ENCODE measurements at places on chromosomes 13 and 19.

DNA sequence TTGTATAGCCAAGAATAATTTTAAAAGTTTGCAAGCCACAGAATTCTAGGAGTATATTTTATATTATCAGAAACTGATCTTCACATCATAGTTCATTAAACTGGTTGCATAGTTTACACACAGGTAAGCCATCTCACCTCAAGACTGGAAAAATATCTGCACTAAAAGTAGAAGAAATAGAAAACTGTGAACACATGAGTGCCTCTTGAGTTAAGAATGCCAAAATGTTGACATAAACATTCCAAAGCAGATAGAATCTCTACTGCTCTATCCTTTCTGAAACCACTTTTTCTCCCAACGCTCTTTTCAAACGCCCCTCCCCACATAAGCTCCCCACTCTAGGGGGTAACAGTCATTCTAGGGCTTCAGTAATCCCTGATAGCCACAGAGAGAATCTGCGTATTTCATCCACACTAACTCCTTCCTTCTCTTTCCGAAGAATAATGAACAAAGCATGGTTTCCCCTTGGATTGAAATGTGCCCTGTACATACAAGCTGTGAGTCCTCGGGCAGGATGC is 201.5 kb downstream of the IRS2 start:
- no peak for DNase-seq

DNA sequence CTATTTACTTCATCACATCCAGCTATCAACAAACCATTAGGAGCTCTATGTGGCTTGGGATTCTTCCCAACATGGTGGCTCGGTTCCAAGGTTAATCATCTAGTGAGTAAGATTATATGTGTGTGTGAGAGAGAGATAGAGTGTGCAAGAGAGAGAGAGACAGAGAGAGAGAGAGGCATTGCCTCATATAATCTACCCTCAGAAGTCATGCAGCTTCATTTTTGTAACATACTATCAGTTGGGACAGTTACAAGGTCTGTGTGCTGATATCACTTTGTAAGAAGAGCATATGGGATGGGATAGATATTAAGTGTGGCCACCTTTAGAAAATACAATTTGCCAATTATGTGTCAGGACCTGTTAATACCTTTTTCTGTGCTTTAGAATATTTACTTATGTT is 104.1 kb downstream of the NDFIP2 start:
- DNase-seq = no peak

- no peak for DNase-seq
These were observed 32.4 kb downstream of the GPX4 start for GRCh38 chr19:1136201-1136600.

- DNase-seq = no peak
These were observed 86.5 kb downstream of the PCDH9 start for GRCh38 chr13:67143544-67144115.

GRCh38 chr19:46371371-46371901 is 24.5 kb downstream of the PPP5C start:
- DNase-seq = no peak

- no peak for DNase-seq
These were observed 334.8 kb downstream of the SLC7A1 start for GRCh38 chr13:29260684-29261083.

- peak; percentile 28 for DNase-seq
These were observed 224.8 kb downstream of the NHLRC3 start for GRCh38 chr13:39263033-39263432.

DNA sequence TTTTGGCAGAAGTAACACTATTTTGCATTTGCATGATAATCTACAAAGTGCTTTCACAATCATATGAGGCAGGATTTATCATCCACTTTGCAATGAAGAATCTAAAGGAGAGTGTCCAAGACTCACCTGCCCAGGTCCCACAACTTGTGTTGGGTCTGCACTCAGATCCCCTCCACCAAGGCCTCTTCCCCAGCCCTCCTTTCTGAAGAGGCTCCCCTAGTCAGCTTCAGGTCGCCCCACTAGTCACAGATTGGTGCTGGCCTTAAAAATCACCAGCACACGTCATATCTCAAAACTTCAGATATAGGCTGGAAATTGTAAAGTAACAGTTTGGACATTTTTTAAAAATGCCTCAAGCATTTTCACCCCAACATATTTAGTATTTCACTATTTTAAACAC is 17.5 kb downstream of the ATP7B start:
- DNase-seq = no peak

DNA sequence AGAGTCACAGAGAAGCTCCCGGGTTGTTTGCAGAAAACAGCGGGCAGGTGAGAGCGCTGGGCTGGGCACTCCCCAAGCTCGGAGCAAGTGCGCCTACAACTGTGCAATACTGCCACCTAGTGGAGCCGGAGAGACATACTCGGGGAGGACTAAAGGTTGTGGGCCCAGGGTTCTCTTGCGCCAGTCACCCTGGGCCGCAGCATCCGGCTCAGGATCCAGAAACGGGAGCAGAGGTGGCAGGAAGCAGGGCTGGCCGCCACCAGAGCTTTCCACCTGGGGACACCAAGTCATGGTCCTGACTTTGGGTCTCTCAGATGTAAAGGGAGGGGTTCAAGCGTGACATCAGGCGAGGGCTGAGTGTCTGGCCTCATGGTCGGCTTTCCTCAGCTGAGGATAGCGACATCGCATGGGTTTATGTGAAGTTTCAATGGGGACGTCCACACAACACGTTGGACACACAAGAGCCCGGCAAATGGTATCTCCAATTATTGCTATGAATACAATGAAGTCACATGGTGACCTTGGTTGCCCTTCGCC is 11.2 kb upstream of the KLK4 start:
- peak; percentile 91 for DNase-seq

- DNase-seq = no peak
These were observed 186.8 kb upstream of the SOX1 start for GRCh38 chr13:111880185-111880584.

DNA sequence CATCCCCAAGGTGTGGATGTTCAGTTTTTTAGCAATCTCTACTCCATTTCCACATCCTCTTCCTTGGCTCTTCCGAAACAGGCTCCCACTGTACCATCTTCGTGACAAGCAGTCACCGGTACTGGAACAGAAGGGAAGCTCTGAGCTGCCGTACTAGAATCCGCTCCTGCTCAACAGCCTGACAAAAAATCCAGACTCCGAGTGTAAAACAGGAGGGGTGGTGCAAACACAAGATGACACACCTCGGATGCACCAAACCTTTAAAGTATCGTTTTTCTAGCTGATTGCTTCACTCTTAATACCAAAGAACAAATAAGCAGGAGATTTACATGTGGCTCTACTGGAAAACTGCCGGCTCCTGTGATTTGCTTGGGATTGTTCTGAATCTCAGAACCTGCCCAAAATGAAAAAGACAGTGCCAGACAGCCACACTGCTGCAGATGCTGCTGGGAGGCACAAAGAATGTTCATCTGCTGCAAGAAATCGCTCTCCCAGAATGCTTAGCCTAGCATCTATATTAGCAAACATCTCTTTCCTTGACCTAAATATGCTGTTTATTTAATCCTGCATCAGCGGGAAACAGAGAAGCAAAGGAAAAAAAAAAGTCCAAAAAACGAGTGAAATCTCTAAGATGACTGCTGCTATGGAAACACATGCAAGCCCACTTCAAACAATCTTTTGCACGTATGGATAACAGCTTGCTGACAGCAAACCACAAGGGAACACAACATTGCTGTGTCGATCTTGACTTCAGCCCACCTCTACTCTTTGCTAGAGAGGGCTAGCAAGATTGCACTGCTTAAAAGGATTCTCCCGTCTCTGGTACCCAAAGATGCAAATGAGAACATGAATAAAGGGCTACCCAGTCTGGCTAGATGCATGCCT is 38.0 kb upstream of the DOCK9 start:
- DNase-seq = no peak

DNA sequence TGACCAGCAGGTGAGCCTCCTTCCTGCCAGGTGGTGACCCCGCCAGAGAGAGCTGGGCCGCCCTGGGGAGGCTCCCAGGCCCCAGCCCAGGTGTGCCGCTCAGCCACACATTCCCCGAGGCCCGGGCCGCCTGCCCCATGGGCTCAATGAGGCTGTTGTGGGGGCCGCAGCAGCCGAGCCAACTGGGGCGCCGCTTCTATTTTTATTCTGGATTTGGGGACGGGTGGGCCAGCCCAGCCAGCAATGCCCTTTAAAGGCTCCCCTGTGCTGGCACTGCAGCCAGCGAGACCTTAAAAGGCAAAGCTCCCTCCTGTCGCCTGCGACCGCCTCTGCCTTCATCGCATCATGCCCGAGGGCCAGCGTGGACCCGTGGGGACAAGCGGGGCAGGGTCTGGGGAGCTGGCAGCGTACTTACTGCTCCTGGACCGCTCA is 17.7 kb upstream of the CRTC1 start:
- no peak for DNase-seq

- no peak for DNase-seq
These were observed 739.4 kb upstream of the GPC6 start for GRCh38 chr13:92487238-92487637.

GRCh38 chr13:80903911-80904310 is 563.0 kb upstream of the SPRY2 start:
- DNase-seq = no peak

- no peak for DNase-seq
These were observed 2.0 kb downstream of the ZNF823 start for GRCh38 chr19:11736696-11737095.

DNA sequence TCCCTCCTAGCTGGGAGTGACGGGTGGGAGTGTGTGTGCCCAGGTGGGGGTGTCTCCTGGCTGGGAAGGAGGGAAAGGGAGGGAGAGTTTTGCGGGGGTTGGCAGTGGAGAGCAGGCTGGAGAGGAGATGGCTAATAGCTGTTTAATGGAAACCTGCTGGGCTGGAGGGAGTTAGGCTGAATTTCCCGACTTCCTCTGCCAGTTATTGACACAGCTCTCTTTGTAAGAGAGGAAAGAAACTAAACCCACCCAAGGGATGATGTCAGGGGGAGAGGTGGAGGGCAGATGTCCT is 10.2 kb upstream of the ILF3 start:
- no peak for DNase-seq

- DNase-seq = no peak
These were observed 16.2 kb downstream of the PSPC1 start for GRCh38 chr13:19766591-19766990.

- DNase-seq = no peak
These were observed 819.8 kb downstream of the PCDH9 start for GRCh38 chr13:66410314-66410713.

DNA sequence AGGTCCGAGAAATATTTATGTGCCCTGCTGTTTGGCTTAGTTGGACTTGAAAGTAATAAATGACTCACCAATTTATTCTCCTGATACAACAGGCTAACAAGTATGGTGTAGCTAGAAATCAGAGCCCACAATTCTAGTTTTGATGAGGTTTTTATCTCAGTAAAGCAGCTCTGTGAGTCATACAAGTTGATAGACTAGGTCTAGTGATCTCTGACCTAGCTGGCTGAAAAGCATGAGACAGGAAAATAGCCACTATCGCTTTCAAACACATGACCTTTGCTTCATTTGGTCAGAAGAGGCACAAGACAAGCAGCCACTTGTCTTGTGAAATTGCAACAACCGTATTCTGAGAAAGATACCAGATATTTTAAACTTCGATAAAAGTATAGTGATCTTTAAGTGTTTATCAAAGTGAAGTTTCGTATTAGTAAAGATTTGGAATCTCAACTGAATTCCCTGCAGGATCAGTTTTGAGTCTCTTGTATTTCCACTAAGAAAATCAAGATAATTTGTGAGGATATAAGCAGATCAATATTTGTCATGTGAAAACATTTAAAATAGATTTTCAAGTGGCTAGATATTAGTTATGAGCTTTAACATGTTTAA is 126.7 kb downstream of the MAB21L1 start:
- peak; percentile 0 for DNase-seq

DNA sequence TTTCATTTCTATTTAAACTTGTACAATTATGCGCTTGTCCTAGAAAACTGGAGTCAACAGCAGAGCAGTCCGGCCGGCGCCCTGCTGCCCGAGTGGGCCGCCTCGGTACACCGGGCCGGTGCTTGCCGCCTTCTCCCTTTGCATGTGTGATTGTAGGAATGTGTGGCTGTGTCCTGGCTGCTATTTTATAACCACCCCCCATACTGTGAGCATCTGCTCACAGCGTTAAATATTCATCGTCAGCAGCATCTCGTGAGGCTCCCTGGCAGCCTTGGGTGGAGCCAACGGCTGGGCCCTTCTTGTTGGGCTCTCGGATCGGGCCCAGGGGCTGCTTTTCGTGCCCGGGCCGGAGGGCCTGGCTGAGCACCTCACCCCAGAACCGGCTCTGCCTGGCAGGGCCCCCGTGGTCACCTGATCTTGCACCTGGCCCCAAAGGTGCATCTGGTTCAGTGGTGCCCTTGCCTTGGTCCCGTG is 10.6 kb downstream of the PIAS4 start:
- DNase-seq = no peak

- DNase-seq = peak; percentile 79
These were observed 924 bp downstream of the TRAPPC5 start for GRCh38 chr19:7681340-7682174.

GRCh38 chr19:33482476-33482875 is 39.1 kb downstream of the PEPD start:
- no peak for DNase-seq

DNA sequence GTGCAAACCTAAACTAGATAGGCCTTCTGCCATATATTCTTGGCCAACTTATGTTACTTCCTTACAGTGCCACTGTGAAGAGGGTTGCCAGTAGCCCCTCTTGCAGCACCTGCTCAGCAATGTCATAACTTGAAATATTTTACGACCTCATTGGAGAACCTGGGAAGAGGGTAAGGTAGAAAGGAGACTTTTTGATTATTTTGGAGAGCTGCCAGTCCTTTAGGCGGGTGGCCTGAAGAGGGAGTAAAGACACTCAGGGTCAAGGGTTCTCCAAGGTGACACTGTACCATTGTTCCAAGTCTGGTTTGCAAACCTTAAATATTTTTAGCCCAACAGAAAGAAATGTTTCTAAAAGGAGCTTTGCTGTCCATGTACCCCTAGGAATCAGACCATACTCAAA is 118.3 kb downstream of the FLT1 start:
- no peak for DNase-seq

- DNase-seq = no peak
These were observed 62.6 kb downstream of the MLLT1 start for GRCh38 chr19:6216996-6217751.

DNA sequence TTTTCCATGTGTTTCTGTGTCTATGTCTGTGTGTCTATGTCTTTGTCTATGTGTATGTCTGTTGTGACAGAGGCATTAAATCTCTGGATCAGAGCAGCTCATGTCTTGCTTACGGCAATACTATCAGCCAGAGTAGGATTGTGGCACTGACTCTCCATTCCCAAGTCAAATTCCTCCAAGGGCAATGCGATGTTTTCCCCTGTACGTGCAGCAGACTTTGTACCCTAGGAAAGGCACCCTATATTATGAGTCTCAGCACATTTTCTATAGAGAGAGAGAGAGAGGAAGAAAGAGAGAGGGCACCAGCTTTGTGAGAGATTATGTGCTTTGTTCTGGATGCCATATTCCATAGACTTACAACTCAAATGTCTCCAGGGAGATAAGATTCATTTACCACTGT is 11.1 kb downstream of the CYP4F3 start:
- DNase-seq = no peak

GRCh38 chr19:38044267-38045111 is 137.5 kb downstream of the SIPA1L3 start:
- DNase-seq = no peak

- DNase-seq = peak; percentile 42
These were observed 54.3 kb downstream of the SLAIN1 start for GRCh38 chr13:77751513-77752456.

GRCh38 chr19:16135430-16136127 is 7.9 kb upstream of the HSH2D start:
- no peak for DNase-seq
